ENCODE measurements at places on chromosomes 5 and 9.

GRCh38 chr9:115000217-115000639 lies 69.8 kb upstream of the TNFSF8 start:
- DNase-seq, result no peak

GRCh38 chr5:24609706-24610105 lies 35.1 kb downstream of the CDH10 start:
- DNase-seq, result no peak

DNA sequence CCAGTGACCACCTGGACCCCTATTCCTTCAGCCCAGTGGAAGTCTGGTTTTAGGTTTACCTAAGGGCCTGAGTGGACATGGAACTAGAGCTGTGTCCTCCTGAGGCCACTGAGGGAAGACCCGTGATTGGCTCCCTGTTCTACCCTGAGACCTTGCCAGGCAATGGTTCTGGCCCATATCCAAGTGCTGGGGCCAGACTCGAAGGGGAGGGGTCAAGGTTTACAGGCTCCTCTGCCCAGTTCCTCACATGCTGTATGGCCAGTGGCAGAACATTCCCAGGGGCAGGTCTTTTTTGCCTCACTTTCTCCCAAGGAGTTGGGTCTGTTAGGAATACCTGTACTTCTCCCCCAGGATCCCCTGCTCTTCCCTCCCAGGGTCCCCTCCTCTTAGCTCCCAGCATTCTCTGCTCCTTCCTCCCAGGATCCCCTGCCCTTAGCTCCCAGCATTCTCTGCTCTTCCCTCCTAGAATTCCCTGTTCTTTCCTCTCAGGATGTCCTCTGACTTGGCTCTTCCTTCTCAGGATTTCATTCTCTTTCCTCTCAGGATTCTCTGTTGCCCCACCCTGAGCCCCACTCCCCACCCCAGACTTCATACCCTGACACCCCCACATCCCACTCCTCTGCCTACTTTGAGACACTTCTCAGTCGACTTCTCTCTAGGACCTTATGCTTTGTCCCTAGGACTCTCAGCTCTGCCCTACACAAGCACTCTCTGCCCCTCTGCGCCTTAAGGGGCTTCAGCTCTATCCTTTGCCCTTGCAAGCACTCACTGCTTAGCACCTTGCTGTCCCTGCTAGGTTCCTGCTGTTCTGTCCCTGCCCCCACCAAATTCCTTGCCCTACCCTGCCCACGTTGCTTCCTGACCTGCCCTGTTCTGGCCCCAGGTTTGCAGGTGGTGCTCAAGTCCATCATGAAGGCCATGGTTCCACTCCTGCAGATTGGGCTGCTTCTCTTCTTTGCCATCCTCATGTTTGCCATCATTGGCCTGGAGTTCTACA lies 36.5 kb downstream of the CACNA1B start:
- DNase-seq, result no peak

DNA sequence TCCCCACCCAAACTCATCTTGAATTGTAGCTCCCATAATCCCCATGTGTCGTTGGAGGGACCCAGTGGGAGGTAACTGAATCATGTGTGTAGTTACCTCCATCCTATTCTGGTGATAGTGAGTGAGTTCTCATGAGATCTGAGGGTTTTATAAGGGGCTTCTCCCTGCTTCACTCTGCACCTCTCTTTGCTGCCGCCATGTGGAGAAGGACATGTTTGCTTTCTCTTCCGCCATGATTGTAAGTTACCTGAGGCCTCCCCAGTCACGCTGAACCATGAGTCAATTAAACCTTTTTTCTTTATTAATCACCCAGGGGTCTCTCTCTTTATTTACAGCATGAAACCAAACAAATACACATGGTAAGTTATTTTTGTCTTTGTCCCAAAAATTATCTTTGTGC lies 726.1 kb downstream of the CDH18 start:
- DNase-seq, result no peak

DNA sequence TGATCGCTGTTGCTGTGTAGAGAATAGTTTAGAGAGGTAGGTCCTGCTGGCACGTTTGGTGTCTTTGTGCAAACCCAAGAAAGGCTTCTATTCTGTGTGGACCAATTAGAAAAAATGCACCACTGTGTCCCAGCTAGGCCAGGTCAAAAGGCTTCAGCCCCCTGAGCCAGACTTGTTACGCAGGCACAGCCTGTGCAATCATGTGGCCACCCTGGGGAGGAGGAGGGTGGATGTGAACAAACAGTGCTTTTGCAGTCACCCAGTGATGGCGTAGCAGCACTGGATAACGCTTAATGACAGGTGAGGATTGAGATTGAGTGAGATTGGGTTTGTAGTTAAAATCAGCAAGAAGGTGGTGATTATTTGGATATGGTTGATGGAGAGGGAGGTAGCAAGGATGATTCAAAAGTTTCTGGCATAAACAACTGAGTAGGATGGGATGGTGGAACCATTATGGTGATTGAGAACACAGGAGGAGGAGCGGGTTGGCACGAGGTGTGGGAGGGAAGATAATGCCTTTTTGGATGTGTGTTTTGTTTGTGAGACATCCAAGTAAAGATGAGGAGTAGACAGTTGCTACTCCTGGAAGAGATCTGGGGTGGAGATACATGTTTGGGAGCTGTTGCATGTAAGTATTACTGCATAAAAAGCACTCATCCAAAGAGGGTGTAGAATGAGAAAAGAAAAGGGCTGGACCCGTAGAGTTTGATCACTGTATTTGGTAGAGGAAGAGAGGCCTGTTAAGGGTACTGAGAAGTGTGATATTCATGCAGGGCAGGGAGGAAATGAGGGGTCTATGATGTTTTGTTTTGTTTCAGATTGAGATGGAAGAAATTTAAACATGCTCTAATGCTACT lies 6.7 kb downstream of the GCNT1 start:
- DNase-seq, result no peak

DNA sequence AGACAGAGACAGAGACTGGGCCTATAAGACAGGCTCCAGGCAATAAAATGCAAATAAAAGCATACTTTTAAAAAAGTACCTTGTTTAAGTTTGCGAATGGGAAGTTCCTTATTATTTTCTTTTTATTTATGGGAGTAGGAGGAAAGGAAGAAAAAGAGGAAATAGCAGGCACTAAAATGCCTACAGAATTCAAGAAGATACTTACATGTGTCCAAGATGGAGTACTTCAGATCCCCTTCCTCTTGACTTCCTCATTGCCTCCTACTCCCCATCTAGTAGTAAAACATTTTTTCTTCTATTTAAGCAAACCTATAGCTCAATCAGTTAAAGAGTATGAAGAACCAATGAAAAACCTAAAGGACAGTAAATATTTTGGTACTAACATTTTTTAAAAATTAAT lies 24.8 kb downstream of the GKAP1 start:
- DNase-seq, result no peak

- DNase-seq, result no peak
Observed at GRCh38 chr9:92645041-92645440, 24.9 kb downstream of the IPPK start.

DNA sequence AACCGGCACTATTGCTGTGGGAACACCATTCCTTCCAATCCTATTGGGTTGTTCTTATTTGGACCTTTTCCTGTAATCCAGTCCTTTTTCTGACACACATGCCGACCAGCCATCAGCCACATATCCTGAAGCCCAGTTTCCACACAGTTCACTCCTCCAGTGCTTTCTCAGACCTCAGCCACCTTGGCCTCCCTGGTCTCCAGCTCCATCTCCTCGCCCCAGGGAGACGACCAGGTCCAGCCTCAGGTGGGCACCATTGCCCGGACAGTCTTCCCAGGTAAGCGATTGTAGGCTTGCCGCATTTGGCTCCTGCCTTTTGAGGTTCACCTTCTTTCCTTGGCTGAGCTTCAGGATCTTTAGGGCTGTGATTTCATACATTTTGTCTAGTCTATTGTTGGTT lies 15.2 kb upstream of the TERT start:
- DNase-seq, result no peak

Measured in stimulated activated CD8-positive, alpha-beta memory T cell treated with anti-CD3 and anti-CD28 coated beads, Interleukin-15, amount 100 ng/mL, for 4 hours (primary cell).